ENCODE measurements at places on chromosomes 3 and 15.
A peak's percentile ranks its signal among the peaks of the same experiment; 100 is the strongest.

- no peak for DNase-seq
These were observed 52.6 kb downstream of the MECOM start for GRCh38 chr3:169610888-169611291.

- no peak for DNase-seq
These were observed 47.3 kb upstream of the MDFIC2 start for GRCh38 chr3:70359711-70360110.

DNA sequence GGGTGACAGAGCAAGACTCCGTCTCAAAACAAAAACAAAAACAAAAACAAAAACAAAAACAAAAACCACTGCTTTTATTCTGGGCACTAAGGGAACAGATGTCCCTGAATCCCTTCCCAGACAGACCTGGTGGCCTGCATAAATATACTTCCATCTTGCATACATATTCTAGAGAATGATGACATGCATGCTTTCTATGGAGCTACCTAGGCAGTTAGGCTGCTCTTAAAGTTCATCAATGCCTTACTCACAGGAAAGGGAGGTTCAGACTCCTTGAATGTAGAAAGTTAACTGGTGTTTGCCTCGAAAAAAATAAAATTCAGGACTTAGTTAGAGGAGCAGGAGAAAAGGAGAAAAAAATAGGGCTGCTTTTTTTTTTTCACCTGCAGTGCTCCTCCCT, 72.6 kb downstream of the C3orf38 start:
- DNase-seq = no peak

- no peak for DNase-seq
These were observed 15.7 kb upstream of the GRIP2 start for GRCh38 chr3:14555835-14556234.

DNA sequence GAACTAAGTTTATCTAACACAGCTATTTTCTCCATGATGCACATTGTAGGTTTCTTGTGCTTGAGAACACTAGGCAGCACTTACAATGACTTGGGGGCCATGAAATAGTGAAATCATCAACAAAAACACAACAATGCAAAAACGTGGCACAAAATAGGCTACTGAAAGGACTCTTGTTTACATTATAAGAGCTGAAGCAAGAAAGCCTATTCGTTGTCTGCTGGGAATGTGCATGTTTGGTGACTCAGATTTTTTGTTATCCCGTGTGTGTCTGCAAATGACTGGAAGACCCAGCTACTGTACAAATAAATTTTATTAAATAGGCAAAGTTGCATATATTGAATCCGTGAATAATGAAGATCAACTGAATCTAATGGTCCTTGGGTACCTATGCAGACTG, 85.0 kb downstream of the TCF12 start:
- DNase-seq = no peak

GRCh38 chr3:187041362-187042307, 97.7 kb downstream of the RPL39L start:
- peak; percentile 31 for DNase-seq

GRCh38 chr3:188506446-188506845, 352.5 kb downstream of the LPP start:
- DNase-seq = no peak

DNA sequence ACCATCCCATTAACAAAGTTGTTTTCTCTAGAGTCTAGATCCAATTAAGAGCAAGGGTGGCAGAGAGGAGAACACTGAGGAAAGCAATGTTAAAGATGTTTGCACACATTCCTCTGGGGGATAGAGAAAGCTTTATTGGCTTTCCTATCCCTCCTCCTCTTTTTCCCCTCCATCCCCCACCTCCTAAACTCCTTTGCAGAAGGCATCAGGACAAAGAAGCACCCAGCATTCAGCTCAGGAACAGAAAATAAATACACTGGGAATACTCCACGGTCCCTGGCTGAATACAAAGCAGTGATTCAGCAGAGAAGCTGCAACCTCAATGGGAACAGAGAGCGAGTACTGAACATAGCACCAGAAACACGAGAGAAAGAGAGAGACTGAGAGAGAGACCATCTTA, 21.9 kb downstream of the LSAMP start:
- no peak for DNase-seq

- DNase-seq = no peak
These were observed 148.0 kb upstream of the OSTN start for GRCh38 chr3:191051037-191051436.

DNA sequence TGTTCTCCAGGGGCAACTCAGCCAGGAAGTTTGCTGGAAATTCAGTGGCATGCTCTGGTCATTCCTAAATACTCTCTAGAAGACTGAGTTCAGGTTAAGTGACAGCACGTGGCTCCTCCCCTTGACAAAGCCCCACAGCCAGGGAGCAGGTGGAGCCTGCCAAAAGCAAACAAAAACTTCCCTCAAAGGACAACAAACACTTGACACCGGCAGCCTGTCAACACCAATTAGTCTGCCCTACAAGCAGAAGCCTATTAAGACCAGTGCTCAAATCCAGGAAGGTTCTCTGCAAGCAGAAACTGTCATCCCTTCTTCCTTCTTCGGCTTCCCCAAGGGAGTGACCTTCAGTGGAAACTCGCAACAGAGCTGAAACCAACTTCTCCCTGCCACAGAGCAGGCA, 5.0 kb downstream of the MEX3B start:
- DNase-seq = no peak

DNA sequence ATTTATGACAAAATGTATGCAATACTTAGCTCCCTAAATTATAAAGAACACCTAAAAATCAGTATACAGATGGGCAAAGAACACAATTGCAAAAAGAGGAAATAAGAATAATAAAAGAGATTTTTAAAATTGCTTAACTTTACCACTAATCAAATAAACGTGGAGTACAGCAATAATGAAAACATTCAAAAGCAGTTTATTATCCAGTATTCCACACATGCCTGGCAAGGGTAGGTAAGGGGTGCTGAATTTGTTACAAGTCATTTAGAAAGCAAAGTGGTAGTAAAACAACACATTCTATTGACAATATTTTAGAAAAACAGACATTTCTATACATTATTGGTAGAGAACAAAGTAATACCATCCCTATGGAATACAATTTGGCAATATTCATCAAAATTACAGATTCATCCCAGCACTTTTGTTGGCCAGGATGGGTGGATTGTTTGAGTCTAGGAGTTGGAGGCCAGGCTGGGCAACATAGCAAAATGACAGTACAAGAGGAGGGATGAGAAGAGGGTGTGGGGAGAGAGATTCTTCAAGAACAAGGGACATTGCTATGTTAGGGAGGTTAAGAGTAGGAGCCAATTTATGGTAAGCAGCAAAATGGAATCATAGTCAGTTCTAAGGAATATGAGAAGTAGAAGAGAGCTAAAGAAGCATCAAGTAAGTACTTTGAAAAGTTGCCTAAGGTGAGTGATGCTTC, 3.7 kb upstream of the ACKR4 start:
- DNase-seq = no peak

DNA sequence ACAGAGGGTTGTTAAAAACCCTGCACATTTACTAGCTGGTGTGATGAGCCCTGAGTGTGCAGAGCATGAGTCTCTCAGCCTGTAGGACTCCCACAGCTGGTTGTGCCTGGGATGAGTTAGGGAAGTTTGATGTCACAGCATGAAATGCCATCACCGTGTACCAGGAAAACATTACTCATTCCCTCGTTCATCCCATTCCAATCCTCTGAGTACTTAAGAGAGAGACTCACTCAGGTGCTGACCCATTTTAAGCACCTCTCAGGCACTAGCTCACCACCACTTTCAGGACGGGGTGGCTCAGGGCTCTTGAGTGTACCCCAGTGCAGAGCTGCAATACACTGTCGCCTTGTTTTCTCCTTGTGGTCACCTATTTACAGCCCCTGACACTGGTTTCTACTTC, 18.7 kb downstream of the MGLL start:
- DNase-seq = no peak

- no peak for DNase-seq
These were observed 9.5 kb downstream of the EBLN2 start for GRCh38 chr3:73070675-73071575.

- DNase-seq = no peak
These were observed 407.1 kb downstream of the ZPLD1 start for GRCh38 chr3:102841866-102842265.

- no peak for DNase-seq
These were observed 157.3 kb downstream of the ADAMTS9 start for GRCh38 chr3:64530434-64531049.

DNA sequence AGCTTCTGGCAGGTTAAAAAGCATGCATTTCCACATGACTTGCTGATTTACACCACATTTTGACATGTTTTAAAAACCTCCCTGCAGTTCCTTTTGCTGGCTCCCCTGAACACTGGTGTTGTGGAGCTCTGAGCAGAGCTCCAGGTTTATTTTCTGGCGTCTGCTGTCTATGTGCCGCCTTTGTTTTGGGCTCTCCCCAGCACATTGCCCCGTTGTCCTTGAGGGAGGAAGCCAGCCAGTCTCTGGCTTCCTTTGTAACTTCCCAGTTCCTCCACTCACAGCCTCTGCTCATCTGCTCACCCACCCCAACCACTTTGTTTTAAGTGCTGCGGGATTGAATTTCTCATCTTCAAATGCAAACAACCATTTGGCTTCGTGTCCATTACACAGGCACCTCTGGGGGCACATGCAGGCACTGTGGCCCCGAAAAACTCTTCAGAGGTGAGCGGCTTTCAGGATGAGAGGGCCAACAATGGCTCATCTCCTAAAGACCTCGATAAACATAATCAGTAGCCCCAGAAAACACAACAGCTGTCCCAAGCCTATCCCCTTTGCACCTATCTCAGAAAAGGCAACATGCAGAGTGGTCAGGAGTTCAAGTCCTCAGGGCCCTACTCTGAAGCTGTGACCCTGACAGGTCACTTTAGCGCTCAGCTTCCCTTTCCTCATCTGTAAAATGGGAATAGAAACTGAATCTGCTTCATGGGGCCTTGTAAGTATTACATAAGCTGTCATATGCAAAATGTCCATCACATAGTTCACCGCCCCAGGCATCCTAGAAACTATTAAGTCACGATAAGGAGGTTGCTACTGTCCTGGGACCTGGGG, 1.3 kb upstream of the MEF2A start:
- DNase-seq = no peak

- DNase-seq = no peak
These were observed 32.2 kb downstream of the EPHB1 start for GRCh38 chr3:134827213-134827612.

- no peak for DNase-seq
These were observed 111.7 kb downstream of the ADCY5 start for GRCh38 chr3:123337226-123337625.

DNA sequence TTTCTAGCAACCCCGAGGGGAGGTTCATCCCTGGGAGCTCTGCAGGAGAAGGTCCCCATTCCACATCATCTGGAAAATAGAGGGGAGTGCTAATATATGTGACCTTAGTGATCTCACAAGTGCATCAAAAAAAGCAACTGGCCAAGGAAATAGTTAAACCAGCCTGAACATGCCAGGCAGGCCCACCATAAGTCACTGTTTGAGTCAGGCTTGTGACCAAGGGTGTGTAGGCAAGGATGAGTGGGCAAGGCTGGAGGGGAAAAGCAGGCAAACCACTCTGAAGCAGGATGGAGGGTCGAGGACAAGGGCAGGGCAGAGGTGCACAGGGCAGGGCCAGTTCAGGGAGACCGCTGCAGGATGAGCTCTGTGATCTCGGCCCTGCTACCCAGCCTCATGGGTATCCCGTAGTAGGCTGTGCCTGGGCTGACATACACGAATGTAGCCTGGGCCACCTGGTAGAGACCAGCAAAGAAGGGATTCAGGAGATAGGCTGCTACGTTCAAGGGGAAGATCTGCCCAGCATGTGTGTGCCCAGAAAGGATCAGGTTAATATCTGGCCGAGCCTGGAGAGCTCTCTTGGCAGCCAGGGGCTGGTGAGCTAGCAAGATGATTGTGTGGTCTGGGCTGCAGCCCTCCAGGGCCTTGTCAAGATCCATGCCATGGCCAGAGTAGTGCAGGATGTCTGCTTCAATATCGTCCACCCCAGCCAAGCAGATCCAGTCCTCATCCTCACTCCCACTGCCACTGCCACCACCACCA, 4.3 kb downstream of the GLB1 start:
- DNase-seq = no peak

GRCh38 chr3:146664403-146664802, 59.3 kb upstream of the PLSCR5 start:
- DNase-seq = no peak

DNA sequence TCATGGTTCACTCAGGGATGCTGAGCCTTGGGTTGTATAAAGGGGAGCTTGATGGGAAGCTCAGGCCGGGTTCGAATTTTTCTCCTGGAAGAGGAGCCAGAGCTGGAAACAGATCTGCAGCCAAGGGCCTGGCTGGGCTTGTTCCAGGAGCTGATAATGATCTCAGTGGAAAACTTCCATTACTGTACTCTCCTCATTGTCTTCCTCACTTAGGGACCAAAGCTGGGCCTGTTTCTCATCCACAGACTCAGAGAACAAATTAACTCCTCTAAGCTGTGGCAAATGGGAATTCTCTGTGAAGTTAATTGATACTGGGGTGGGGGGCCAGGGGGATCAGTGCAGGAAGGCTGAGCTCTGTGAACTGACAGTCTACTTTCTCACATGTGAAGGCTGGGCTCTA, 92.0 kb downstream of the PRICKLE2 start:
- no peak for DNase-seq

GRCh38 chr15:100061944-100062343, 279.8 kb downstream of the ADAMTS17 start:
- DNase-seq = no peak

DNA sequence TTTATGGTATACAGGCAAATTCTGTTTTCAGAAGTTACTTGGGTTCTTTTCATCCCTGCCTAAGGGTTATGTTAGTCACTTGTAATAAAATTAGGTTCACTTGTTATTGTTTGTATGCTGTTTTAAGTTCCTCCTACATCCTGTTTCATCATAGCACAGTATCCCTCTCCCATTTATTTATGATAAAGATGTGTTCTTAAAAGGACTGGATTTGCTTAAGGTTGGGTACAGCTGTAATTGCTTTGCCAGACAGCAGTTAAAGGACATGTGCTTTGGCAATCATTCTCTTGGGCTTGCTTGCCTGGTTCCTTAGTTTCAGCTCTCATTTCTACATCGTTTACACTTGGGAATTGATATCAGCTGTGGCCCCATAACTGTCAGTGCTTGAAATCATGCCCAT, 11.7 kb downstream of the ATP2C1 start:
- no peak for DNase-seq

GRCh38 chr15:34951993-34952392, 17.5 kb downstream of the AQR start:
- DNase-seq = no peak

GRCh38 chr15:63598473-63599400, 1.6 kb downstream of the FBXL22 start:
- no peak for DNase-seq

DNA sequence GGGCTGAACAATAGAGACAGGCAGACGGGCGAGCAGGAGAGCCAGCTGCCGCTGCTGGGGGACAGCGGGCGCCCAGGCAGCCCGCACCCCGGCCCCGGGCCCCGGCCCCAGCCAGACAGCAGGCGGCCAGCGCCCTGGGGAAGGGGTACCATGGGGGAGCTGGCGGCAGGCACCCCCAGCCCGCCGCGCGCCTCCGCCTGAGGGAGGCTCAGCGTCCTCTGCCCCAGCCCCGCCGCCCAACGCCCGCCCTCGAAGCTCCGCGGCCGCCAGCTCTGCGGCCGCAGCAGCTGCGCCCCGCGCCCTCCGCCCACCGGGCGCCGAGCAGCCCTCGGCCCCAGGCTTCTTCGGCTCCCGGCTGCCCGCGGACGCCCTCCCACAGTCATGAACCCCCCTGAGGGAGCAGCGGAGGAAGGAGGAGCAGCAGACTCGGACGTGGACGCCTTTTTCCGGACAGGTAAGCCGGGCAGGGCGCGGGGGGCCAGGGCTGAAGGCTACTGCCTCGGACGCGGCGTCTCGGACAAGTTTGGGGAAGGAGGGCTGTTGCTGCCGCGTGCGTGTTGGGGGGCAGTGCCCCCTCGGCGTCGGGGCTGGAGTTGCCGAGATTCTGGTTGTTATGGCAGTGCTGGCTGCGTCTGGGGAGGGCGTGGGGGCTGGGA, 41.6 kb upstream of the ROPN1 start:
- DNase-seq = no peak

Data from stimulated activated CD4-positive, alpha-beta T cell treated with anti-CD3 and anti-CD28 coated beads, TNF-alpha, amount 100 ng/mL, for 1 hour (primary cell).